ENCODE measurements at places on chromosomes 6 and 20.

GRCh38 chr6:106163966-106164877 is 78.1 kb downstream of the PRDM1 start:
- peak; percentile 69 for DNase-seq

- peak; percentile 34 for DNase-seq
Observed at GRCh38 chr20:39986173-39986904, 702.7 kb downstream of the MAFB start.

DNA sequence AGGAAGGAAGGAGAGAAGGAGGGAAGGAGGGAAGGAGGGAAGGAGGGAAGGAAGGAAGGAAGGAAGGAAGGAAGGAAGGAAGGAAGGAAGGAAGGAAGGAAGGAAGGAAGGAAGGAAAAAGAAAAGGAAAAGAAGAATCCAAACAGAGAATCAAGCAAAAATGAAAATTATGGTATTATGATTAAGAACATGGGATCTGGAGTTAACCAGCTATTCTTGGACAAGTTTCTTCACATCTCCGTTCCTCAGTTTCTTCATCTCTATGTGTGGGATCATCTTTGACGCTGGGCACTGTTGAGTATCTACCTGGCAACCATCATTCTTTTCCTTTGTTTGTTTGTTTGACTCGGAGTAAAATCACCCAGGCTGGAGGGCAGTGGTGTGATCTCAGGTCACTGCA is 71.6 kb downstream of the ZNF217 start:
- DNase-seq: no peak

DNA sequence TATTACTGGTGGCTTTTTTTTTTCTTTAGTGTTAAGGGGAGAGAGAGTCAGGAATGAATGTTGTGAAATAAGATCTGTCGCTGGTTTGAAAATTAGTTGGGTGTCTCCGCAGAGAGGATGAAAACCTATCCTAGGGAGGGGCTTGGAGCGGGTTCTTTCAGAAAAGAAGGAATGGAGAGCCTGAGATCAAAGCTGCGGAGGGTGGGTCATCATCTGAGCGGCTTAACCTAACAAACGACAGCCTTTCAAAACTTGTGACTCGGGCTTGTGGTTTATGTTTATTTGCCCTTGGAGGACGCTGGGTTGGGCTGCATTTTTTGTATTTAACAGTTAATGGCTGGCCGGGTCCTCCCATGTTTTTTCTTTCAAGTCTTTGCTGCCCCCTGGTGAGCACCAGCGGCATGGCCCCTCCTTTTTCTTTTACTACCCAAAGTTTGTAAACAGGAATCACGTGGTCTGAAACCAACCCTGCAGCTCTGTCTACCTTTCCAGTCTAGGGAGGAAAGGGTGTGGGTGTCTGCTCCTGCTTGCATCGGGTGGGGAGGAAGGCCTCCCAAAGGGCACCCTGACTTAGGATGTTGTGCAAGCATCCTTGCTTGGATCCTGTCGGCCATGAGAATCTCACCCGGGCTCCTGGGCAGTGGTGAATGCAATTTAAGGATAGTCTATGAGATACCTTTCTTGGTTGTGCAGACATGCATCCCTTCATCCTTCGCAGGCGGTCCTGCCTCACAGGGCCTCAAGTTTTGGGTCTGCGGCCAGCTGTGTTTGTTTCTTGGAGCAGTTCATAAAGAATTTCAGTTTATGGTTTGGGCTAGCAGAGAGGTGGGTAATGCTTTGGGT is 2.2 kb downstream of the PIM1 start:
- peak; percentile 90 for DNase-seq

GRCh38 chr6:162262466-162263196 is 464.9 kb downstream of the PRKN start:
- DNase-seq: no peak

DNA sequence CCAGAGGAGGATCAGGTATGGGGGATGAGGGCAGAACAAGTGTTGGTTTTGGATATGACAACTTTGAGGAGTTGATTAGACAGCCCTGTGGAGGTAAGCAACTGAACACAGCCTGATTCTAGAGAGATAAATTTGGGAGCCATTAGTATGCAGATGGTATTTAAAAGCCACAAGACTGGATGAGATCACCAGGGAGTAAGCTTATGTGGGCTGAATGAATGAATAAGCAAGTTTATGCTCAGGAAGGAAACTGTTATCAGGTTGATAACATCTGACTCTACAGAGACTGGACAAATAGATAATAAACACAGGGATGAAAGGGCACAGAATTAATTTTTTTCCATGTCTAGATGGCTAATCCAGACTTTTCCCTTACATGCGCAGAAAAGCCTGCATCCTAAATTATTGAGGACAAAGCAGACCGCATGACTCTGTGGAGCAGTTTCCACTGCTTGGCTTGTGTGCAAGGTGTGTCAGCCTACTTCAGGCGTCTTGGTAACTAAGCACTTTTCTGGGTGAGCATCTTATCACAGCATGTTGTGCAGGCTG is 150.6 kb downstream of the GJA10 start:
- DNase-seq: no peak

DNA sequence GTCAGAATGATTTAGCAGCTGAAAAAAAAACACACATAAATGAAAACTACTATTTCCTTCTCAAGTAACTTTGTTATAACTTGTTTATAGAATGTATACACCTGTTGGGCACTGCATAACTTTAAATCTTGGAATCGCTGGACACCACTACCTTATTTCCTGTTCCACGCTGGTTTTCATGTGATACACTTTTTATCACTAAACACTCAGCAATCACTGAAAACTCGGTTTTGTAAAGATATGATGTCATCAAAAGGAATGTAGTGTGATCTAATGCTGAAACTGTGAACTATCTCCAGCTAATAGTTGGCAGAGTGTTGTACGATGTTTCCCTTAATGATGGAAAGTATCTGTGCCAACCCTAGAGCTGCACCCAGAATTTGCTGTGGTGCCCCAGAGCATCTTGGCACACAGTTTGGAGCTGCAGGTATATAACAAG is 127.9 kb downstream of the BACH2 start:
- no peak for DNase-seq

DNA sequence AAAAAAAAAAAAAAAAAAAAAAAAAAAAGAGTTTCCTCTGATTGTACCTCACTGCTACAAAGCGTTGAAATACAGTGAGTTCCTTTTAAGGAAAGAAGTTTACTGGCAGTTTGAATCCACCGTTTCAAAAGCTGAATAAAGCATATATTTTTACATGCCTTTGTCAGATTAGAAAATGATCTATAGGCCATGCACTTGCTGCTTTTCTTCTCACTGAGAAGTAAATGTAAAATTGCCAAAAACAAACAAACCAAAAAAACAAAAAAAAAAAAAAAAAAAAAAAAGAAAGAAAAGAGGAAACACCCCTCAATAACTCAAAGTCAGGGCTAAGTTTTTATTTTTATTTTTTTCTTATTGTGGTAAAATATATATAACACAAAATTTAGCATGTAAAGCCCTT is 81.9 kb downstream of the LYRM4 start:
- DNase-seq: no peak

DNA sequence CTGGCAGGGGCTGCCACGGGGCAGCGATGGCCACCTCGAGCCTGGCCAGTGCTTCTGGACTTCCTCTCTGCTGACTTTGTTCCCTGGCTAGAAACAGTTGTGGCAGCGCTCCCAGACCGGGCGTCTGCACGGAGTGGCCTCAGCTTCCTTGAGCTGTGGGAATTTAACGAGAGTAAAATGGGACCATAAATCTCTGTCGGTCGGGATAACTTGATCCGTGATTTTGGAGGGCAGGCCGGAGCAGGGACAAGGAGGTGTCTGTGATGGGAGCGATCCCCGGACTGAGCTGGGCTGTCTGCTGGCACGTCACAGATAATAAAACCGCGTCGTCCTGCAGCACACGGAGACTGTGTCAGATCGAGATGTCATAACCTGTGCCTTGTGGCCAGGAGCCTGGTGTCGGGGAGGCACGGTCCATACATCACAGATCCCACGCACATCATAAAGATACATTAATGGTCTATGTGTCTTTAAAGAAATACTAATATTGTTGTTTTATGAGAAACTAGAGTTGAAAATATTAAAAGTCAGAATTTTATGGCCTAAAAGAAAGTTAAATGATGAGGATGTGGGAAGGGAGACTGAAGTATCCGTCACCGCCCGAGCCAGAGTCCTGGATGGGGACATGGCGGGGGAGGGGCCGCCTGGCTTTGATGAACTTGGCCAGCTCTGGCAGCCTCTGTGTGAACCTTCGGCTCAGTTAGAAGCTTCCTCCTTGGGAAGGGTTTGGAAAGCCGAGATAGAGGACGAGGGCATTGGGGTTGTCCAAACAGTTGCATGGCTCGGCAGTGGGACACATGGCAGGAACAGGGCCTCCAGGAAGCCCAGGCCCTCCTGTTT is 6.5 kb upstream of the RBBP8NL start:
- no peak for DNase-seq

GRCh38 chr20:16433293-16433580 is 140.0 kb downstream of the KIF16B start:
- DNase-seq: no peak

- DNase-seq: no peak
Observed at GRCh38 chr6:103167345-103168071, 1692.2 kb downstream of the HACE1 start.

GRCh38 chr6:105251689-105252088 is 71.9 kb upstream of the POPDC3 start:
- no peak for DNase-seq

DNA sequence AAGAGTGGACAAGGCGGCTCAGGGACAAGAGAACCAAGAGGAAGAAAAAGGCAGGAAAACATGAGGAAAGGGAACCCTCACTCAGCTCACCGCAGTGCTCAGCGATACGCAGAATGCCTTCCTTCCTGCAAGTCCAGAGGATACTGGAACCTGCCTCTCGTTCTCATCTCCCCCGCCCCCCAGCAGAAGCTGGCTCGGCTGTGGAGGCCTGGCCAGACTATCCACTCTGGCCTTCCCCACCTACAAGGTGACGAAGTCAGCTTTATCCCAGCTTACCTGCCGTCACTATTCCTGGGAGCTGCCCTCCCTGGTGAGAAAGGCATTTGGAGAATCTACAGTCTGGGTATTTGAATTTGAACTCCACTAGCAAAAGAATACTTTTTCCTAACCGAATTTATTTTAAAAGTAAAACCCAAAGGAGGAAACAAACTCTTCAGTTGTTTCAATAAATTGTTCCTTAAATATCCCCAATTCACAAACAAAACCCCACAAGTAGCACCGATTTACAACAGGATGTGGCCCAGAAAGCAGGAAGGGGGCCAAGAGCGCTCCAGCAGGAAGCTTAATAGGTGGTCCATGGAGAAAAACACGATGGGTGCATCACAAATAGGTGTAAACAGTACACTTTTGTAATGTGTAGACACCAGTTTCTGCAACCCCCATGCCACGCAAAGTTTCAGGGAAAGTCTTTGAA is 2.1 kb upstream of the DIDO1 start:
- DNase-seq: no peak

GRCh38 chr6:73233048-73233447 is 7.8 kb upstream of the KHDC1L start:
- no peak for DNase-seq

GRCh38 chr6:157091856-157092460 is 231.4 kb downstream of the TMEM242 start:
- no peak for DNase-seq

- no peak for DNase-seq
Observed at GRCh38 chr20:25325073-25325472, 65.6 kb downstream of the ABHD12 start.

GRCh38 chr6:125104425-125104824 is 49.1 kb upstream of the TPD52L1 start:
- peak; percentile 84 for DNase-seq

DNA sequence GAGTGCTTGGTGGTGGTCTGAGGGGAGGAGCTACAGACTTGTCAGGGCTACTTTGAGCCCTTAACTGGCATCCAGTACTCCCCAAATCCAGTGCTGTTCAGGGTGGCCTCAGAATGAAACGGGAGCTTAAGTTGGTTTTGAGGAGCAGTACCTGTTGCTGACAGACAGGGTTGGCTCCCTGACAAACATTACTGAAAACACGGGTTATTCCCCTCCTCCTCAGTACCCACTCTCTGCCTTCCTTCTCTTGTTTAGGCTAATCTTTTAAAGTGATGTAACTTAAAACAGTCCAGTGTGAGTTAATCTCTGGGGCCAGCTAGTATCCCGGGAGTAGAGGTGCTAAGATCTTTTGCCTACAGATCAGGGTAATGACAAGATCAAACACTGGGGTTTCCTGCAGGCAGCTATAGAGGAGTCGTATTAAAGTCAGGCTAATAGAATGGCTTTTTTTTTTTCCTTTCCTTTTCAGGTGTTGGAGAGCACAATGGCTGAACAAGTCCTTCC is 3.7 kb downstream of the TNFAIP3 start:
- no peak for DNase-seq

DNA sequence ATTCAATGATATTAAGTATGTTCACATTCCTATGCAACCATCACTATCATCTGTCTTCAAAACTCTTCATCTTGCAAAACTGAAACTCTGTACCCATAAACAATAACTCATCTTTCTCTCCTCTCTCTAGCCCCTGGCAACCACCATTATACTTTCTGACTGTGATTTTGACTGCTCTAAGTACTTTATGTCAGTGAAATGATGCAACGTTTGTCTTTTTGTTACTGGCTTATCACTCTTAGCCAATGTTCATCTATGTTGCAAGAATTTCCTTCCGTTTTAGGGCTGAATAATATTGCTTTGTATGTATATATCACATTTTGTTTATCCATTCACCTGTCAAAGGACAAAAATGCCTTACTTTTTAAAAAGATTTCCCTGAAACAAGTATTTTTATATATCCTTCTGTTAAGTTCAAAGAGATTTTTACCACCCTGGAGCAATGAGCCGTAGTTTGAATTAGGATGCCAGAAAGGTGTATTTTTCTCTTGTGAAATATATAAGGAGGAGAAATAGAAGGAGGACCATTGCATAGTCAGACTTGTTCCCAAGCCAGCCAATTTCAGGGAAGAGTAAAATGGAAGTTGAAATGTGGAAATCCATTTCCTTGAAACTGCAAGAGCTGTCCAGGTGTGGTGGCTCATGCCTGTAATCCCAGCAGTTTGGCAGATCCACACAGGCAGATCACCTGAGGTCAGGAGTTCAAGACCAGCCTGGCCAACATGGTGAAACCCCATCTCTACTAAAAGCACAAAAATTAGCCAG is 4.0 kb upstream of the CGAS start:
- no peak for DNase-seq

DNA sequence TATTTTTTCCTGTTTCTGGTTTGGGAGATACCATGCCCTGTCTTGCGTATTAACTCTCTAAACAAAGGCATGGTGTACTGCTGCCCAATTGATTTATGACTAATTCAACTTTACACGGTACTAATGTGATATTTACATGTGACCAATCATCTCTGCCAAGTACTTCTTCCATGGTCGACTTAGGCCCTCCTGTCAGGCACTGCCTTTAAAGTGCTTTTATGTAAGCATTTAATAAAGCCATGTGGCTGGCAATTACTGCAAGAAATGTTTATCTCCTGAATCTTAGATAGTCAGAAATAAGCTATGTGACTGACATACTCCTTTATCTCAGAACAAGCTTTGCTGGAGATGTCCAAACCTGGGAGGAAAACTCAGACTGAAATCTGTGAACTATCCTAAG is 323.4 kb downstream of the BTBD3 start:
- DNase-seq: no peak

GRCh38 chr6:32244270-32244669 is 20.4 kb upstream of the NOTCH4 start:
- DNase-seq: no peak
